ENCODE measurements at places on chromosomes 1 and 21. TPM values are rescaled to one million over a fixed set of nuclear protein-coding genes. Genes with fewer than 3 reads are reported as not detected.

GRCh38 chr1:200628223-200628881, 7.8 kb upstream of the KIF14 start:
- DNase-seq = no peak

The KRTAP19-1 gene
- polyA plus RNA-seq = not detected

GRCh38 chr1:70874063-70874462, 173.6 kb downstream of the PTGER3 start:
- DNase-seq = no peak

The SMIM1 gene
- polyA plus RNA-seq = 18.4 TPM

DNA sequence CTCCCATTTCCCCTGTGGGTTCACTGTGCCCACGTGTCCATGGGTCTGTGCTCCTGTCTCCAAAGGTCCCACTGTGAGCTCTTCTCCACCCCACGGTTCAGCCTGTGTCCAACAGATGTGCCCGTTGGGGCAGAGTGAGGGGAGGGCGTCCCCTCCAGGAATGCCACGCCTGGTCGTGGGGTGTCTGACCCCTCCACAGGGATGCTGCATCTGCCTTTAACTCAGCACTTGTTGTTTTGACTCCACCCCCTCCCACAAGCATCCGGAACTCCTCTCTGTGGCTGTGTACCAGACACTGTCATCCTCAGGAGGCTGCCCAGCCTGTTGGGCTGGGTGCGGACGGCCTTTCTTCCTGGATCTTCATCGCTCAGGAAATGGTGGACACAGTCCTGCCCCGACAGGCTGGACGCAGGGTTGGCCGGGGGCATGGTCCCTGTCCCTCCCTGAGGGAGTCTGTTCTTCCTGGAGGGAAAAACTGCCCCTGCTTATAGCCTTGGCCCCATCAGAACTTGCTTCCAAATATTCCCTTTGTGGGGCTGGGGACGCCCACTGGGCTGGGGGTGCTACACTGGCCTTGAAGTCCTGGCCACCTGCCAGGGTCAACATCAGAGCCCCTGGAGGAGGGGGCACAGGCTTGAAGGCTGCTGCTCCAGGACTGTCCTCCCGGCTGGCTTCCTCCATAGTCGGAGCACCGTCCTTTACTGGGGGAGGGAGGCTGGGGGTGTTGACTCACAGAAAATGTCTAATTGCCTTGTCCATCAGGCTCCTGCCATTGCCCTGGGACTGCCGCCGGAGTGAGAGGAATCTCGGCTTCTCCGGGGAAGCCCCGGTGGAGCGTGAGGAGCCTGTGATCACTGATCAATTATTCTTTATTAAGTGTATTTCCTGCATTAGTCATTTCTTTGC, 182.0 kb upstream of the C1orf174 start:
- DNase-seq = no peak

The CFHR2 gene
- polyA plus RNA-seq = 0.08 TPM

The PTPN22 gene
- 0.51 TPM for polyA plus RNA-seq

The HJV gene
- polyA plus RNA-seq = 0.13 TPM

DNA sequence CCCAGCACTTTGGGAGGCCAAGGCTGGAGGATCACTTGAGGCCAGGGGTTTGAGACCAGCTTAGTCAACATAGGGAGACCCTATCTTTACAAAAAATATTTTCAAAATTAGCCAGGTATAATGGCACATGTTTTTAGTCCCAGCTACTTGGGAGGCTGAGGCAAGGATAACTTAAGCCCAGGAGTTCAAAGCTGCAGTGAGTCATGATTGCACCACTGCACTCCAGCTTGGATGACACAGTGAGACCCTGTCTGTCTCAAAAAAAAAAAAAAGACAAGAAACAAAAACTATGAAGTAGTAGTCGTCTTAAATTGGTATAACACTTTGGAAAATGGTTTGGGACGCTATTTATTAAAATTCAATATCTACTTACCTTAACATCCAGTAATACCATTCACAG, 7.7 kb downstream of the AIM2 start:
- no peak for DNase-seq

DNA sequence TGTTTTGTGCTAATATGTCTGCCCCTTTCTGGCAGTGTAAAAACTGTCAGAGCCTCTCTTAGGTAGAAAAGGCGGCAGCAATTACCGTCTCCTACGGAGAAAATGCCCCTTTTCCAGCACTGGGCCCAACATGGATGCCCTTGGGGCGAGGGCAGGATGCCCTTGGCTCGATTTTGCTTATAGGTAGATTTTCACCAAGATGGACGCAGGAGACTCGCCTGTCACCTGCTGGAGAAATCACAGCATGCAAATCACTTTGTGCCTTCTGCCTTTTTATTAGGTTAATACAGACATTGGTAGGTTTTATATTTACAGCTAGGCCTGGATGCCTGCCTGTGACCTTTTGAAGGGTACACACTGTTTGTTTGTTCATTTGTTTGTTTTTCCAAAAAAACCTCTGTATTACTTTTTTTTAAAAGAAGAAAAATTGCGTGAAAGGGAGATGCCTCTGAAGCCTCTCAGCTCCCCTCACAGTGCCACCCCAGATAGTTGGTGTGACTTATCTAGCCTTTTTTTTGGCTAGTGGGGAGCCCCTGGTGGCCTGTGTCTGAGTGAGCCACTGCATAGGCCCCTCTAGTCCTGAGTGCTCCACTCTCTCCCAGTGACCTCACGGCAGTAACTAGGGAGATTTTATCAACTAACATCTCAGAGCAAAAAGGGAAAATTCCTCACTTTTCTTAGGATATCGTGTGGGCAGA, 2.5 kb downstream of the ATP1B1 start:
- DNase-seq = no peak

GRCh38 chr21:43696214-43696613, 22.7 kb upstream of the PDXK start:
- no peak for DNase-seq
